ENCODE measurements at places on chromosomes 13 and 19.

- DNase-seq: no peak
Observed at GRCh38 chr19:19259741-19260140, 13.4 kb downstream of the TM6SF2 start.

- no peak for DNase-seq
Observed at GRCh38 chr13:108779308-108779707, 149.9 kb downstream of the MYO16 start.

DNA sequence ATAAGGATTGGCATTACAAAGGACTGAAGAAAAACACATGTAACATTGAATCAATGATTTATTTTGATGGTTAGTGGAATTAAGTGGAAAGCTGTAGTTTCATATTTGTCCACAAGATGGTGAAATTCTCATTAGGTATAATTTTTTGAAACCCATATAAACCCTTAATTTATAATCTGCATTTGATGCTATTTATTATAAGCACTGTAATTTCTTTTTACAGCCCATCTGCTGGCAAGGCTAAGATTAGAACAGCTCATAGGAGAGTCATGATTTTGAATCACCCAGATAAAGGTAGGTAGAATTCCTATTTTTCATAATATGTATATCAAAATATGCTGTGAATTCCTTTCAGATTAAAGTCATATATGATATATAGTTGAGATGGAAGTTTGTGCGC, 62.2 kb downstream of the DNAJC15 start:
- DNase-seq: no peak

GRCh38 chr19:39397360-39398296, 6.5 kb downstream of the MED29 start:
- DNase-seq: peak; percentile 92

DNA sequence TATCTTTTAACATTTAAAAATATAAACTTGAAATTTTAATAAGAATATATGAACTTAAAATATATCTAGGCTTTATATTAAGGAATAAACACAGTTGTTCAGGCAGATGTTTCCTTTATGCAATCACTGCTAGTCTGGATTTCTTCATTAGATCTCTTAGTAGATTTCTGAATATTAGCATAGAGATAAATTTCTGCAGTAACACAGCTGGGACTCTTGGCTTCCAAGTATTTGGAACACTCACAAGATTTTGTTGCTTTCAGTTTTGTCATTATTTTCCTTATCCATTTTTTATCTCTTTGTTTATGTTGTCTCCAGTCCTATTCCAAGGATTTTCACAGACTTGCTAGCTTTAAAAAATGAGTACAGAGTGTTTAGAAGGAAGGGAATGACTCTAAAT, 857.1 kb downstream of the GPC5 start:
- no peak for DNase-seq

GRCh38 chr13:28423010-28423409, 71.9 kb downstream of the FLT1 start:
- DNase-seq: peak; percentile 3

GRCh38 chr19:10096615-10096963, 5.9 kb downstream of the ANGPTL6 start:
- DNase-seq: no peak

GRCh38 chr13:95124959-95125358, 176.3 kb downstream of the ABCC4 start:
- DNase-seq: no peak

Measured in stimulated activated CD8-positive, alpha-beta memory T cell treated with anti-CD3 and anti-CD28 coated beads, Interleukin-12 subunit alpha, Interleukin-12 subunit beta, amount 100 ng/mL, for 1 hour (primary cell).